Astrocyte of the spinal cord (primary cell): ENCODE measurements at places on chromosomes 7 and 10.
A peak's percentile ranks its signal among the peaks of the same experiment; 100 is the strongest.

GRCh38 chr7:129013048-129013724, 41.7 kb downstream of the TNPO3 start:
- no peak for DNase-seq

DNA sequence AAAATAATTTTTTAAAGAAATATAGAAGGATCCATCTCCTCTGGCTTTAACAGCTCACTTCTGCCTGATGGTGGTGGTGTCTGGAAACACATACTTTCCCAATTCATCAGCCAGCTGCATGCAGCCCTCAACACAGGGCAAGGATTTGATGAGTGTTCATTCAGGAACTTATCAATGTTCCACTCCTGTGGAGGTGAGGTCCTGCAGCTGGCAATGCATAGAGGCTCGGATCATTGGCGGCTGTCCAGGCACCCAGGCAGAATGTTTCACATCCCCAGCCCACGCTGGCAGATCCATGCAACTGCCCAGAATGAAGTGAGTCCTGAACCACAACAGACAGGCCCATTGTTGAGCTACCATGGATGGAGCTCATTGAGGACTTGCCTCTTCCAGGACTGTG, 55.2 kb upstream of the KCNMA1 start:
- peak; percentile 33 for DNase-seq

GRCh38 chr7:137913985-137914384, 67.2 kb upstream of the DGKI start:
- DNase-seq, result no peak

DNA sequence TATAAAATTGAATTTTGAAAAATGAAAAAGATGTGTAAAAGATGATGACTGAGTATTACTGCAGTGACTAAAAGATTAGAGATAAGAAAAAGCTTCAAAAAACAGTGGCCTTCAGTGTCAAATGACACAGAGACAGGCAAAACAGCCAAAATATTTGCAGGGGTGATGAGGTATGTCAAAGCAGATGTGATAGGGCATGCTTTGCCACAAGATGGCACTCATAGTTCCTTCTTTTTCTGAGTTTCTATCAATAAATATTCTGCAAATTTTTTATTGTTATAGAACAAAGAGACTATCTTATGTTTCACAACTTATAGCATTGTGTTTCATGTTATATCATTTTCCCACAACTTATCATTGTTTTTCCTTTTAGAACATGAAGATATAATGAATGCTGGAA, 344.1 kb upstream of the HPS1 start:
- DNase-seq, result no peak

DNA sequence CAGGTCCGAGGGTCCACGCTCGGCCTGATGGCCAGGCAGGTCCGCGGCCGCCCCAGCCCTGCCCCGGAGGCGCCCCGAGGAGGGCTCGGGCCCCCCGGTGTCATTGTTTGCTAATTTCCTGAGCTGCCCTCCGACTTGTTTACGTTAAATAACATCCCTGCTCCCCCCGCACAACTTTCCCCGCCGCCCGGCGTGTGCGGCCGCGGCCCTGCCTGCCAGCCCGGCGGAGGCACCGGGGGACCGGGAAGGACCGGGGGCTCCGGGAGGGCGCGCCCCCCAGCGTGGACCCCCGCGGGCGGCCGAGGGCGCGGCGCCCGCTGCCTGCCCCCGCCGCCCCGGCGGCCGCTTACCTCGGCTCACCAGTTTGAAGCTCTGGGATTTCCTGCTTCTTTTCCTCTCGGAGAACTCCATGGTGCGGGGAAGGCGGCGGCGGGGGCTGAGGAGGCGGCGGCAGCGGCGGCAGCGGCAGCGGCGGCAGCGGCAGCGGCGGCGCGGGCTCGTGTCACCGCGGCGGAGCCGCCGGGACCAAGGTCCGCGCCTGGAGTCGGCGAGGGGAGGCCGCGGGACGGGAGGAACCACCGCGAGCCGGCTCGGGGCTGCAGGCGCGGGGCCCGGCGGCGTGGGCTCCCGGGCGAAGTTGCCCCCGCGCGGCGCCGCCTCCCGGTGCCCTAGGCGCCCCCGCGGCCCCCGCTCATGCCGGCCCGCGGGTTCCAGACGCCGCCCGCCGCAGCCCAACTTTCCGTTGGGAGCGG, 515 bp downstream of the BEND7 start:
- no peak for DNase-seq

DNA sequence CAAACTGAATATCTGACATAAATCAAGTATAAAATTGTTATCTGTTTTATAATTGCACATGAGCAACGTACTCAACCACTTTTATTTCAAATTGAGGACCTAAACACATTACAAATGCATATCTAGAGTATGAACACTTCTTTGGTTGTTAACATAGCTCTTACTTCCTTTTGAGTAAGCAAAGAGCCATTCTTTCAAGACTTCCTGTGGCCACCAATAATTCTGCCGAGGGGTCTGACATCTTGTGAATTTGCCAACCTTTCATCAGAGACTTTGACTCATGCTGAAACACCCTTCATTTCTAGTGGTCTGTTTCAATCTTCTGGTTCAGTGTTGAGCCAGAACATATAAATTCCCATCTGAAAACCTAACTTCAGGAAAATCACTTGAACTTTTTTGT, 59.4 kb downstream of the CDK14 start:
- DNase-seq, result peak; percentile 95

GRCh38 chr7:76267894-76268183, 34.6 kb upstream of the HSPB1 start:
- DNase-seq, result no peak

- no peak for DNase-seq
These were observed 254.1 kb upstream of the IGFBP3 start for GRCh38 chr7:46175221-46175620.

- no peak for DNase-seq
These were observed 230.2 kb upstream of the AKR1E2 start for GRCh38 chr10:4595719-4596319.

- DNase-seq, result no peak
These were observed 198.0 kb downstream of the CAMK1D start for GRCh38 chr10:12547301-12547771.

GRCh38 chr7:21317966-21318915, 109.6 kb upstream of the SP4 start:
- DNase-seq, result peak; percentile 6

GRCh38 chr7:43771573-43771972, 13.1 kb downstream of the BLVRA start:
- no peak for DNase-seq

- peak; percentile 32 for DNase-seq
These were observed 437.8 kb downstream of the PLXDC2 start for GRCh38 chr10:20254078-20254477.

GRCh38 chr7:131013716-131014115, 279.7 kb upstream of the KLF14 start:
- no peak for DNase-seq

DNA sequence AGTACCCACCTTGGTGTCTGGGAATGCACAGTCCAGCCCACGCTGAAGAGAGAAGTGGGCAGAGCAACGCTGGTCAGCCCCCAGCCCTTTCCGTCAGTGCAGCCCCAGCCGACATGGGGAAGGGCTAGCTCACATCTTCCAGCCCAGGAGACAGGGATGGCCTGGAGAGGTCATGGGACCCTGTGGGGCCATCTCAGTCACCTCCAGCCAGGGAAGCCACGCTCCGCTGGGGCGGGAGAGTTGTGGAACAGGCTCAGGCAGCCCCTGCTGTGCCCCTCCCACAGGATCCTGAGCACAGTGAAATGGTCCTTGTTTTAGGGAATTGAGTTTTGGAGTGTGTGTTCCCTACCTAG, 85.1 kb downstream of the PAXIP1 start:
- DNase-seq, result no peak

DNA sequence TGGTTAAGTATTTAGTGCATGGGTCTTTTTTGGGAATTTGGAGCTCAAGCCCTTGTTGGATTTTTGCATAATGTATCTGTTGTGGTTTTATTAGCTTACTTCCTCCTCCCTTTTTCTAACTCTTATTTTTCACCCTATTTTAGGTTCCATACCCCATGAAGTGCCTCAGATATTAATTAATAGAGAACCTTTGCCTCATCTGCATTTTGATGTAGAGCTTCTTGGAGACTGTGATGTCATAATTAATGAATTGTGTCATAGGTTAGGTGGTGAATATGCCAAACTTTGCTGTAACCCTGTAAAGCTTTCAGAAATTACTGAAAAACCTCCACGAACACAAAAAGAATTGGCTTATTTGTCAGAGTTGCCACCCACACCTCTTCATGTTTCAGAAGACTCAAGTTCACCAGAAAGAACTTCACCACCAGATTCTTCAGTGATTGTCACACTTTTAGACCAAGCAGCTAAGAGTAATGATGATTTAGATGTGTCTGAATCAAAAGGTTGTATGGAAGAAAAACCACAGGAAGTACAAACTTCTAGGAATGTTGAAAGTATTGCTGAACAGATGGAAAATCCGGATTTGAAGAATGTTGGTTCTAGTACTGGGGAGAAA, 28.0 kb downstream of the SIRT1 start:
- DNase-seq, result no peak
